GM20000 (cell line): ENCODE measurements at places on chromosomes 7 and 10.
A peak's percentile ranks its signal among the peaks of the same experiment; 100 is the strongest.

DNA sequence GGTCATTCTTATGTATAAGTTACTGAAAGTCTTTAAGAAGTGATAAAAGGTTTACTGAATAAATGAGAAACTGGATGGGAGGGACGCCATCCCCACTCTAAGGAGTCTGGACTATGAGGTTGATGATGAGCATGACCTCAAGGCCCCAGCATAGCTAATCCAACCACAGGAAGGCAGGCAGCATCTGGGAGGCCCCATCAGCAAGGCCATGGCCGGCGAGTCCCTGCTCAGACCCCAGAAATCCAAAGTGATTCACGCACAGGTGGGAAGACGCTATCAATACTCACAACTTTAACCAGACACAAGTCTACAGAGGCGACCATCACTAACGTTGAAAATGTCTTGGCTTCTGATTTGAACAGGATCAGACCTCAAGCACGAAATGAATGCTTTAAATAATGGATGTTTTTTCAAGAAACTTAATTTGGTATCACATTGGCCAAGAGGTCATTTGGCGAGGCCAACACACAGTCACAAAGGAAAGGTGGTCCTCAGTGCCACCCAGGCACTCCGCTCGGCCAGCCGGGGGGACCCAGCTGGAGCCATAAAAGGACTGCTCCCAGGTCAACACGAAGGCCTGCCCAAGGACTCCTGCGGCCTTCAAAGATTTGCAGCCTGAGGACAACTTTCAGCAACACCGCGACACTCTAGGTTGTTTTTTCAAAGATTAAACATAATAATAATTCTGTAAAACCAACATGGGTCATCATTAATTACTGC lies 228.5 kb downstream of the PTPRN2 start:
- no peak for DNase-seq

DNA sequence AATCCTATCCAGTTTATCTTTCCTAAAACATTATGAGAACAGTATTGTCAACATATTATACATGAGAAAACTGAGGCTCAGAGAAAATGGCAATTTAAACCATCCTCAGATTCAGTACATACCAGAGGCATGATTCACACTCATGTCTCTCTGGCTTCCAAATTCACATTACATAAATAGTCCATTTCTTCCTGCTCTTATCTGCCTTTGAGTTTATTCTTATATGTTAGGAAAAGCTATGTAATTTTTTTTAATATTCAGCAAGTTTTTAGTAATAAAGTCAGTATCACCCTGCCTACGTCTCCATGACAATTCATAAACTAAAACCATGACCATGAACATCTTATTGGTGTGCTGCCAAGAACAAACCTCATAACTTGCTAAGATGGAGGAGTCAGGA lies 1260.2 kb upstream of the SORCS1 start:
- DNase-seq, result no peak

DNA sequence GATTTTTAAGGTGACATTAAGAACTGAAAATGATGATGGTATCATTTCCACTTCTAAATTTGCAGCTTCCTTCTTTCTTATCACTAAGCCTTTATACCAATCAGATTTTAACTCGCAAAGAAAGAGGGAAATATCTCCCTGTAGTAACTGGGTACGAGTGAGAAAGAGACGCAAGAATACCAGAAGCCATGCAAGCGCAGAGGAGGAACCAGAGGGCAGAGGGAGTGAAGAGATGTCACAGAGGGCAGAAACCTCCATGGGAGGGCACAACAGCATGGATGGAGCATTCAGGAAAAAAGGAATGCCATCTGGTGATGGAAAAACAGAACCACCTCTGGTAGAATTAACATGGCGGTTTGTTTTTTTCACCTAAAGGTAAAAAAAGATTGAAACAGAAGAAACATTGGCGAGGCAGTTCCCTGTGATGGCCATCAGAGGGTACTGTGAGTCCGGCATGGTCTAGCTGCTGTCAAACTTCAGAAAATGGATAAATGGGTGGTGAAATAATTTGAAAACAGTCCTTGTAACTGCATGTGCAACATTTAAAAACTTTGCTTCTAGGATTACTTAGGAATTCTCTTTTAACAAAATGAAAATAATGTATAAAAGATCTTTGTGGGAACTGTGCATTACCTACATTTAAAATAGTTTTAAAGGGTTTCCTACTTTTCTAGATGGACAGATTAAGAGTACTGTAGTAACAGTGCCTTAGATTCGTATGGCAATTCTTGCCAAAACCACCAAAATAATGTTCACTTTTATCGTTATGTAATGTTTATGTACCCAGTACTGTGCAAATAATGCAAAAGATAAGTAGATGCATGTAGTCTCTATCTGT lies 91.8 kb downstream of the ARHGAP12 start:
- DNase-seq, result peak; percentile 8

GRCh38 chr7:90625051-90625450 lies 28.9 kb downstream of the CDK14 start:
- DNase-seq, result no peak

- no peak for DNase-seq
These were observed 233.1 kb upstream of the FZD8 start for GRCh38 chr10:35875016-35875676.

DNA sequence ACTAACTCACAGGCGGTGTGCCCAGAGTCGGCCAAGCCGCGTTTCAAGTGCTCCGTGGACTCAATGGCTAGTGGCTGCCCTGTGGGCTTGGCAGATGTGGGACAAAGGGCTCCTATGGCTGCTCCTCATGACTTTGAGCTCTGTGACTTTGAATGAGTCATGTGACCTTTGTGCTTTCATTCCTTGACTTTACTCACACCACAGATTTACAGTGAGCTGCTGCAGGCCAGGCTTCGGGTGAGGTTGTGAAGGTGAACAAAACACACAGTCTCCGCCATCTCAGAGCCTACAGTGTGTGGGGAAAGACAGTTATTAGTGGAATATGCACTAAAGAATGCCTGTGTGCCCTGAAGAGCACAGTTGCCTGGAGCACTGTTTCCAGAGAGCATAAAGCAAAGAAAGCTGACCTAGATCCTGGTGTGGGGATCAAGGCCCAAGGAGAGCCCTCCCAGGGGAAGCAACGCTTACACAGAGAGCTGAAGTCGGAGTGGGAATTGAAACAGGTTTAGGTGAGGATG lies 29.7 kb upstream of the PLEKHA1 start:
- DNase-seq, result no peak

- no peak for DNase-seq
These were observed 90.6 kb downstream of the NEBL start for GRCh38 chr10:20806487-20806886.

GRCh38 chr7:128714701-128715495 lies 24.3 kb upstream of the CALU start:
- DNase-seq, result no peak

DNA sequence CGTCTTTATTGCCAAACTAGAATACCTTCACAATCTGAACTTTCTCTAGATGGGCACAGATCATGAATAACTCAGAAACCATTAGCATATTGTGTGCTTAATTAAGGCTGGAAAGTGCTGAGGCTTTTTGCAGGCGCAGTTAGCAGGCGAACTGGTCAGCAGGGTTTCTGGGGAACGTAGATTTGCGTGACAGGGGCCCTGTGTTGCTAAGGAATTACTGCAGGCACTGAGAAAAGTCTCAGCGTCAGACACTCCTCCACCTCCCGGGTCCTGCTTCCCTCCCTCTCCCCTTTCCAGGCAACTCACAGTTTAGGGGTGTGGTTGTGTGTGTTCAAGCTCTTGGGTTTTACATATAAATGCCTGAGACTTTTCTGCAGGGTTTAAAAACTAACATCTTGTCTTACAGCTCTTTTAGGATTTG lies 2.2 kb downstream of the MAP3K8 start:
- no peak for DNase-seq

DNA sequence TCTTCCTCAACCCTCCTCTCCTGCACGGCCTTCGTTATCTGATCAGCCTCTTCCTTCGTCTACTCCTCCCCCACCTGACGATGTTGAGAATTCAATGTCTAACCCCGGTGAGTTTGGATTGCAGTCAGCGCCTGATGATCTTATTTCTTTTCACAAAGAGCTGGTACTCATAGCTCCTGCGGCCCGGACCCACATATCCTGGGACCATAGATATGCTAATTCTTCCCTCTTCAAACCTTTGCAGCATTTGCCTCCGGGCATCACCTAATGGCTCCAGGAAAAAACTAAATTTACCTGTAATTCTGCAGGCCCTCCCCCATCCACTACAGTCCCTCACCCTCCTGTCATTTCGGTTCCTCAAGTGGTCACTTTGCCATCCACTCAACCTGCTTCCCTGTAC lies 12.4 kb upstream of the DDC start:
- DNase-seq, result no peak

- DNase-seq, result no peak
These were observed 95.3 kb upstream of the GNAI1 start for GRCh38 chr7:80039251-80039884.

GRCh38 chr7:21898265-21898930 lies 47.3 kb downstream of the CDCA7L start:
- peak; percentile 31 for DNase-seq

DNA sequence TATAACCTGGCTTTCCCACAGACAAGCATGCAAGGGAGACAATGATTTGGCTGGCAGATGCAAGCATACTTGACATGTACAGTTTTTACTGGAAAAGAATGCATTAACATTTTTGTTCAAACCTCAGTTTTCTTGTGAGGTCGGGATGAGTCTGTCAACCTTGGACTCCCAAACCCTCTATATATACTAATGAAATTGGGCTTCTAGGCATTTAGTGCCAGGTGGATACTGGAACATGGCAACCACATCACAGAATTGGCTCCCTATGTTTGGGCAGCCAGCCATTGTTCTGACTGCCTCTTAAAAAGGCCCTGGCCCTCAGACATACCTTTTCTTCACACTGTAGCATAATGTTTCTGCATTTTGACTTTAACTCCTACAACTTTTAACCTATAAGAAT lies 39.1 kb downstream of the CDK6 start:
- DNase-seq, result no peak

- no peak for DNase-seq
These were observed 619.6 kb downstream of the ARL4A start for GRCh38 chr7:13307040-13307439.

DNA sequence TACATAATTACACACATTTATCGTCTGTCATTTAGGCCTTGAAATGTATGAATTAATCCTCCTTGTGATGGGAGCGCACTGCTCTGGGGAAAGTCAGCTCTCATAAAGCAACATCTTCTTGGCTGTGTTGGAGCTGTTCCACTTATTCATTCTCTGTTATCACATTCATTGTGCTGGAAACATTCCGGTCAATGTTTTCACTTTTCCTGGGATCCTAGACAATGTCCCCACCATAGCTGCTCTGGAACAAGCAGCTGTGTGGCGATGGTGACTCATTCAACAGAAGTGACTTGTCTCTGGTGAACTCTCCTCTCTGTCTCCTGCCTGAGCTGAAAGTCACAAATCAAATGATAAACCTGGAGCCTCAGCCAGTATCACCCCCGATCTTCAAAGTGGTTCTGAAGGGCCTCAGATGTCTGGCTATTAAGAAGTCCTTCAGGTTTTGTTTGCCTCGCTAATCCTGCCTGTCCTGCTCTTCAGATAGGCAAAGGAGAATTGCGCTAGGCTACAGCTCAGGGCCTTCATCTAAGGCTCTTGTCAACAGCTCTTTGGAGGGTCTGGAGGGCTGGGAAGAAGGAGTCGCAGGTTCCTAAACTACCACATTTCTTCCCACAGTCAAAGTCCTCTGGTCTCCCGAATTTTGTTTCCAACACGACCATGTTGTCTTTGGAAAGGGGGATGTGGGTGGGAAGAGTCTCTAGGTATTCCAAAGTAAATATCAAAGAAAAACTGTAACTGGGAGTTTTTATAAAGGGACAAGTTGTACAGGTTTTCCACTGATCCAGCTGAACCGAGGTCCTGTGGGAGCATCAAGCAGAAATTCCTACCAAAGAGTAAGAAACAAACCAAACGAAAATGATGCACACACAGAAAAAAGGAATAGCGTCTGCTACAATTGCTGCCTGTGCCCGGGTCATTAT lies 29.3 kb downstream of the KLF6 start:
- DNase-seq, result no peak

GRCh38 chr7:118304100-118304499 lies 79.6 kb downstream of the ANKRD7 start:
- no peak for DNase-seq

DNA sequence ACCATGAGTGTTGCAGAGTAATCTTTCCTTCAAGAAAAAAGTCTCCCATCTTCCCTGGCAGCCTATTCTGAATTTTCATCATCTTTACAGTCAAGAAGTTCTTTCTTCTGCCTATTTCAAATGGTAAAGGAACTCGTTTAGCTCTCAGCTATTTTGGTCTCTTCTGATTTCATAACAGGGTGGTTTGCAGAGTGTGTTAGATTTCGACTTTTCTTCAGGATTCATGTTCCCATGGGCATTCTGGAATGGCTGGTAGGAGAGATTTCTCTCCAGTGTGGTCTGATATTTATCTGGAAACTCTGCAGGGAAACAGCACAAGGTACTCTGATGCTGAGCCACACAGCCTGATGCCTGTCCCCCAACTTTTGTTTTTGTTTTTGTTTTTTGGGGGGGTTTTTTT lies 111.1 kb upstream of the FAM171A1 start:
- no peak for DNase-seq

DNA sequence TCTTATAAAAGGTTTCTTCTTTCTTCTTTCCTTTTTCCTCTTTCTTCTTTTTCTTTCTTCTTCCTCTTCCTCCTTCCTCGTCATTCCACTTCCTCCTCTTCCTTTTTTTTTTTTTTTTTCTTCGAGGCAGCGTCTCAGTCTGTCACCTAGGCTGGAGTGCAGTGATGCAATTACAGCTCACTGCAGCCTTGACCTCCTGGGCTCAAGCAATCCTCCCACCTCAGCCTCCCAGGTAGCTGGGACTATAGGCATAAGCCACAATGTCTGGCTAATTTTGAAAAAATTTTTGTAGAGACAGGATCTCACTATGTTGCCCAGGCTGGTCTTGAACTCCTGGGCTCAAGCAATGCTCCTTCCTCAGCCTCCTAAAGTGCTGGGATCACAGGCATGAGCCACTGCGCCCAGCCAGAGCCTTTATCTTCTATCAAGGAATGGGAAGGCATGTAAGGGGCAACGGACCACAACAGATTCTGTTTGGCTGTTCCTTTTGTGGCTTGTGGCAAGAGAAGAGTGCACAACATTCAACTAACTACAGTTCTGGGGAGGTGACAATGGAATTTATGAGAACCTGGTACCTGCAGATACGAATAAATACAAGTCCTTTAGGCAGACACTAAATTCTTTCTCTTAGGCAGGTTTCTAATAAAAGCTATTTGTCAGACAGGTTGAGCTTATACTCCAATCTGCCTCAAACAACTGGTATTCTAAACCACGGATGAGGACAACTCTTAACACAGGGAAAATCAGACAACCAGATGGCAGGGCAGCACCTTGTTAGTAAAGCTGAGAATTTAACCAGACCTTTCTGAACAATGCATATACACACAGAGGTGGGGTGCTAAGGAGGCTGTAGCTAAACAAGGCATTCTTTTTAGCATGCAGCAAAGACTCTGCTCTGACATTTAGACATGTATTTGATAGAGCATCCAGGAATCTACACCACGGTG lies 100.3 kb downstream of the DOCK4 start:
- DNase-seq, result no peak

GRCh38 chr10:2658780-2659179 lies 408.6 kb upstream of the PFKP start:
- no peak for DNase-seq

- no peak for DNase-seq
These were observed 323.4 kb downstream of the GRID1 start for GRCh38 chr10:86043236-86043635.

GRCh38 chr10:114180937-114181336 lies 1.8 kb downstream of the TDRD1 start:
- DNase-seq, result no peak

- no peak for DNase-seq
These were observed 30.3 kb upstream of the GPAM start for GRCh38 chr10:112213836-112214235.
